IMR-90 (cell line): ENCODE measurements at places on chromosomes 6 and 20. TPM values are rescaled to one million over a fixed set of nuclear protein-coding genes. Genes with fewer than 3 reads are reported as not detected.

DNA sequence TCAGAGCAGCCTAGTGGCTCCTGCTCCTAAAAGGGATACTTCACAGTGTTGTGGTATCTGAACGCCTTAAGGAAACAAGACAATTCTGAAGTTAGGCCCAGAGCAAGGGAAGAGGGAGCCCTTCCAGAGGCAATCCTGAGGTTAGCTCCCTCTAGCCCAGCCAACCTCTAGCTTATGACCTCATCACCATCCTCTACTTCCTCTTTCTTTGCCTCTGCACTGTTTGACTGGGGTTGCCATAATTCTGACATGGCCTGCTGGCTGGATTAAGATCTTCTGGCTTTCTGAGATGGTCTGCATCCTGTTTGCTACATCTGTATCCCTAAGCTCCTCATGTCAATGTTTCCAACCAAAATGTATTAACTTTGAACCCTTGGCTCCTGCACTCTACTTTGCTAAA is 23.3 kb upstream of the BMP2 start:
- H3K27ac ChIP-seq: no peak overlapping the region
- no peaks in the 10 kb centered on the region for H3K4me1 ChIP-seq
- DNase-seq: no peak

GRCh38 chr6:1869308-1869707 is 259.6 kb downstream of the FOXC1 start:
- no peak for DNase-seq
- H3K4me3 ChIP-seq: no peak overlapping the region
- H3K27ac ChIP-seq: no peak overlapping the region
- no peaks in the 10 kb centered on the region for H3K36me3 ChIP-seq
- H3K4me1 ChIP-seq: peaks cover 4% of the 10 kb centered on the region
- no peaks in the 10 kb centered on the region for H3K27me3 ChIP-seq

DNA sequence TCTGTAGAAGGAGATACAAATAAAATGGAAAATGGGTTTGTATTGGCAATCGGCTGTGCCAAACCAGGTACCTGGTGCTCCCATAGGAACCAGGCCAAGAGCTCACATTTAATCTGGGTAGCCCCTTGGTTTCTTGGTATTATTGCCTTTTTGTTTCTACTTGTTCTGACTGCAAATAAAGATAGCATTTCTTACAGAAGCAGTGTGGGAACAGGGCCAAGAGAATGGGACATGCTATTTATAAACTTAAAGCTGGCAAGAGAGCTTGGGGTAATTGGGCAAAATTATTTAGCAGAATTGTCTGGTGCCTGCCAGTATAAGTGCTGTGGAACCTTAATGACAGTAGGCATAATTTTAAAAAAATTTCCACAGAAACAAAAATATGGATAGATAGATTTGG is 113.5 kb upstream of the GLP1R start:
- no peak overlapping the region for H3K4me3 ChIP-seq
- H3K36me3 ChIP-seq: no peaks in the 10 kb centered on the region
- DNase-seq: no peak

DNA sequence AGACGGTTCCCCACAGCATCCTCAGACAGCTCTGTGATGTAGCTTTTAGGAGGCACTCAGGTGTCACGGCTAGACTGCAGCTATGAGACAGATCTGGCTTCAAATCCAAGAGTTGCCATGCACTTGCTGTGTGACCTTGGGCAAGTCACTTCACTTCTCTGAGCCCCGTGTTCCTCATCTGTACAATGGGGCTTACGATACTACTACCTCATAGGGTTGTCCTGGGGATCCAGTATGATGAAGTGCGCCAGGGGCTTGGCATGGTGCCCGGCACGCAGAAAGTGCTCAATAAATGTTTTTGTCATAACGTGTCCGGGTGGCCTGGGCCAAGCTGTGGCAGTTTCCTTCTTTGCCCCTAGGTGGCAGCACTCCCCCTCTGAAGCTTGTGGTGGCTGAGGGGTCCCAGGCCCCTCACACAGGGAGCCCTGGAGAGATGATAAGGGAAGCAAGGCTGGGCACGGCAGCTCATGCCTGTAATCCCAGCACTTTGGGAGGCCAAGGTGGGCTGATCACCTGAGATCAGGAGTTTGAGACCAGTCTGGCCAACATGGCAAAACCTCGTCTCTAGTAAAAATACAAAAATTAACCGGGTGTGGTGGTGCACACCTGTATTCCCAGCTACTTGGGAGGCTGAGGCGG is 19.1 kb upstream of the CHMP4B start:
- peaks cover 1% of the 10 kb centered on the region; the same call in 1 of the 2 replicates for H3K36me3 ChIP-seq
- no peak overlapping the region for H3K27ac ChIP-seq
- no peaks in the 10 kb centered on the region for H3K27me3 ChIP-seq
- no peak overlapping the region for H3K4me3 ChIP-seq
- DNase-seq: peak; percentile 37
- H3K4me1 ChIP-seq: peaks cover 10% of the 10 kb centered on the region

DNA sequence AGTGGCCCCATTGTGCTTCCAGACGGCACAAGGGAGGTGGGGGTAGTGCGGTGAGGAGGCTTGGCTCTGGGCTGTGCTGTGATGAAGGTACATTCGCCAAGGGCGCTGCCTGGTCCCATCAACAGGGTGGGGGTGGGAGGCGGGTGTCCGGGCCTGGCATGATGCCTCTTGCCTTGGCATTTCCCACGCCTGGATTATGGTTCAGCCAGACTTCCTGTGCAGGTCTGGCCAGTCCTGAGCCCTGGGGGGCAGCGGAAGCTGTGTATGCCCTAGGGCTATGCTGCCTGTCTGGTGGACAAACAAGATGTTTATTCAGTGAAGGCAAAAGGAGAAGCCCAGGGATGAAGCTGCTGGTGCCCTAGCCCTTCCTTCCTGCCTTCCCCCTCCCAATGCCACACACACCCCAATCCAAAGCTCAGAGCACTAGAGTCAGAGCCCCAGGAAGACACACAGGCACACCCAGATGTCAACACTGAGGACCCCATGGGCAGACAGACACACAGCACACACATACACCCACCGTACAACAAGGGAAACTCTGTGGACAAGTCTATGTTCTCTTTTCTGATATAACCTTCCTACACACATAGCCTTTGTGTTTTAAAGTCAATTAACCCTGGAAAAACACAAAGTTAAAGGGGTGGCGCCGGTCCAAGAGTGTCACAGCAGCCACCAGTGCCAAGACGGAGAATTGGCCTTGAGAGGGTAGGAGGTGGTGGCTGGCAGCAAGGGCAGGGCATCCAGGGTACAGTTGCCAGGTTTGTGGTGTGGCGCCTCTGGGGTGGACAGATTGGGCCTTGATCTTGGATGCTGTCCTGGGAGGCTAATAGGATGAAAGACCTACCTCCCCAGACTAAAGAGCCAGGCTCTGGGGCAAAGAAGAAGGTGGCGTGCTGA is 54.7 kb upstream of the SAYSD1 start:
- no peaks in the 10 kb centered on the region for H3K36me3 ChIP-seq
- DNase-seq: no peak
- no peak overlapping the region for H3K27ac ChIP-seq
- no peaks in the 10 kb centered on the region for H3K4me1 ChIP-seq
- no peak overlapping the region for H3K4me3 ChIP-seq

GRCh38 chr20:32672394-32672981 is 1.3 kb downstream of the C20orf203 start:
- no peak for DNase-seq
- H3K4me3 ChIP-seq: no peak overlapping the region
- H3K27me3 ChIP-seq: peaks cover 2% of the 10 kb centered on the region; the same call in 1 of the 2 replicates
- no peaks in the 10 kb centered on the region for H3K4me1 ChIP-seq
- no peak overlapping the region for H3K27ac ChIP-seq

GRCh38 chr6:27592481-27593199 is 119.7 kb upstream of the ZNF184 start:
- H3K27me3 ChIP-seq: no peaks in the 10 kb centered on the region
- H3K27ac ChIP-seq: no peak overlapping the region
- H3K4me3 ChIP-seq: peak overlapping the region; percentile 31; the same call in 1 of the 2 replicates
- no peaks in the 10 kb centered on the region for H3K36me3 ChIP-seq

DNA sequence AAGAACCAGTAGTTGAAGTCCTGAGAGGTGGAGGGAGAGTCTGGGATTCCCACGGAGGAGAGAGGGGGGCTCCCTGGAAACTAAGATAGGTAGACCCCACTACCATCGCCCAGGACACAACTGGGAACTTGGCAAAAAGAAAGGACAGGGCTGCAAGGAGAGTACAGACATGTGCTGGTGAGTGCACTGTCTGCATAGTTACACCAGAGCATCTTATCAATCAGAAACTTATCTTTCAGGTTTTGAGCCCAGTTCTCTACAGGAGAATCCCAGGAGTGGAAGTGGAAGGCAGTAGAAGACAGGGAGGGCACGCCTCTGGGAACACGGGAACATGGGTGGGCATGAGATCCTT is 12.2 kb downstream of the NFKBIL1 start:
- DNase-seq: no peak
- peaks cover 28% of the 10 kb centered on the region for H3K36me3 ChIP-seq
- H3K4me3 ChIP-seq: no peak overlapping the region
- no peaks in the 10 kb centered on the region for H3K27me3 ChIP-seq
- peaks cover 18% of the 10 kb centered on the region for H3K4me1 ChIP-seq
- no peak overlapping the region for H3K27ac ChIP-seq

DNA sequence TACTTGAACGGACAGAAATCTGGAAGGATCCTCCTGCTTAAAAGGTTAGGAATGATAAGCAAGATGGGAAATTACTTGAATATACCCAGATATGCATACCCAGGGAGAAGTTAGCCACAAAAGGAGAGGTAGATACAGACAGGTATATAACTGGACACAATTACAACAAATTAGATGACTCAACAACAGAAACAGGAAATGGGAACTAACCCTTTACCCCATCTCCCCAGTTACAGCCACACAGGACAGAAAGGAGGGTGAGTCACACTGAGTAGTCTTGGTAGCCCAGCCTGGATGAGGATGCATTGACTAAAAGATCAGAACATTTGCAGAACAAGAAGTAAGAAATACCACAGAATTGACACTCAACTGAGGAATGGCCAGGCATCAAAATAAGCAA is 61.2 kb downstream of the C6orf52 start:
- no peaks in the 10 kb centered on the region for H3K4me1 ChIP-seq
- no peaks in the 10 kb centered on the region for H3K27me3 ChIP-seq
- DNase-seq: peak; percentile 75
- no peak overlapping the region for H3K4me3 ChIP-seq
- H3K36me3 ChIP-seq: no peaks in the 10 kb centered on the region
- no peak overlapping the region for H3K27ac ChIP-seq

DNA sequence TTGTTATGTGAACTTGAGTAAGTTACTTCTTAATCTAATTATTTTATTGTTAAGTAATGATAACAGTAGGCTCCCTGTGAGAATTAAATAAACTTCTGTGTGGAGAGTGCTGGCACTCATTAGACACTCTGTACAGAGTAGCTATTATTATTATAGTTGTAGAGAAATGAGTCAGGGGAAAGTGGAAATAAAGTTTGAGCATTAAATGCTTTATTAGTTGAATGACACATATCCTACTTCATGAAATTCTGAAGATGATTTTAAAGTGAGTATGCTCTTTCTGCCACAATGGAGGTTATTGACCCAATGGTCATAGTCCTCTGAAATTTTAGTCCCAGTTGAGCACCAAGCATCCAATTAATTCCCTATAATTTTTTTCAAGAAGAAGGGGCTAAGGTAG is 5.9 kb downstream of the ECI2 start:
- no peak overlapping the region for H3K27ac ChIP-seq
- H3K27me3 ChIP-seq: no peaks in the 10 kb centered on the region
- H3K4me1 ChIP-seq: peaks cover 17% of the 10 kb centered on the region
- H3K4me3 ChIP-seq: no peak overlapping the region

DNA sequence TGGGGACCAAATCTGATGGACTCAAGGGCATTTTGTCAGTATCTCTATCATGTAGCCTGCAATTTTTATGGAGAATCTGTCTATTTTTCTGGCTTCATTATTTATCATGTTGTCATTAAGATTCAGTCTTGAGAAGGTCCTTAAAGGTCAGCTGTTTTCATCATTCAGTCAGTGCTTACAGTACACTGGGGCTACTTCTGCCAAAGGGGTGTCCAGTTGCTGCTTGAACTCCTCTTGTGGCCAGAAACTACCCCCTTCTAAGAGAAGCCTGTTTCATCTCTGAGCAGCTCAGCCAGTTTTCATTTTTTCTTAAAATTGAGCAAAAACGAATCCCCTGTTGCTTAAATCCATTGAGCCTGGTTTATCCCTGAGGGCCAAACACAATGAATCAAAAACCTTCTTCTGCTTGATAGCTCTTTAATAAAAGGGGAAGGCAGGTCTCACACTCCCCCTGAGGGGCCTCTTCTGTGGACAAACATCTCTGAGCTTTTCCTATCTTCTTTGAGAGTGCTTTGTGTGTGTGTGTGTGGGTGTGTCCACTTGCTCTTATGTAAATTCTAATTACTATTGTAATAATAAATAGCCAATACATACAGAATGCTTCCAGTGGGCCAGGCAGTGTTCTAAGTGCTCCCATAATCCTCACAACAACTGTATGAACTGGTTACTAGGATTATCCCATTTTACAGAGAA is 172.2 kb downstream of the PLCB1 start:
- peaks cover 2% of the 10 kb centered on the region; the same call in 1 of the 2 replicates for H3K4me1 ChIP-seq
- no peak for DNase-seq
- H3K4me3 ChIP-seq: no peak overlapping the region
- H3K27ac ChIP-seq: no peak overlapping the region
- no peaks in the 10 kb centered on the region for H3K36me3 ChIP-seq

- no peak overlapping the region for H3K4me3 ChIP-seq
- peaks cover 4% of the 10 kb centered on the region; the same call in 1 of the 2 replicates for H3K4me1 ChIP-seq
Measured at GRCh38 chr20:59023616-59024015, 4.4 kb downstream of the TUBB1 start.

- peaks cover 58% of the 10 kb centered on the region for H3K36me3 ChIP-seq
- H3K4me3 ChIP-seq: no peak overlapping the region
- H3K27me3 ChIP-seq: no peaks in the 10 kb centered on the region
- no peak for DNase-seq
Measured at GRCh38 chr6:42251911-42252637, 34.4 kb upstream of the MRPS10 start.

GRCh38 chr20:38270869-38271605 is 10.5 kb upstream of the KIAA1755 start:
- H3K27ac ChIP-seq: peak overlapping the region; percentile 76
- H3K4me1 ChIP-seq: peaks cover 26% of the 10 kb centered on the region
- H3K27me3 ChIP-seq: no peaks in the 10 kb centered on the region
- H3K4me3 ChIP-seq: no peak overlapping the region
- DNase-seq: peak; percentile 99

The RRAGD gene
- not detected in 2 replicates for total RNA-seq

The SNAI1 gene
- 0.54 and 0.83 TPM in 2 replicates for total RNA-seq

The MLN gene
- total RNA-seq: not detected in 2 replicates
